Karpas-422 (cell line): ENCODE measurements at places on chromosomes 4 and X. TPM values are rescaled to one million over a fixed set of nuclear protein-coding genes. Genes with fewer than 3 reads are reported as not detected.
A peak's percentile ranks its signal among the peaks of the same experiment; 100 is the strongest.

DNA sequence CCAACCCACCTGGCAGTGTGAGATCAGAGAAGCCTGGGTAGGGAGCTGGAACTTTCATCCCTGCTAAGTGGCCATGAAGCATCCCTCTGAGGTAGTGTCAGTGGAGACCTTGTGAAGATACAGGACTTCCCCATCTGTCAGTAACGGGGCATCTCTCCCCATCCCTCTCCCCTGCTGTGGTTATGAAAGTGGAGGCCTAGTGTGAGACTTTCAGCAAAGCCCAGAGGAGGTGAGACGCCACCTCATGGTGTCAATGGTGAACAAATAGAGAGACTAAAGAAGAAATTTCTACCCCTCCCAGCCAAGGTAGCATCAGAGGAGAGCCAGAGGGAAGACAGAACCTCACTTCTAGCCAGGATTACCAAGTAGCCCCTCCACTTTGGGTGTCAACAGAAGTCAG is 150.2 kb downstream of the VEGFC start:
- no peaks in the 10 kb centered on the region for H3K36me3 ChIP-seq
- no peak overlapping the region for H3K27ac ChIP-seq
- no peak for DNase-seq

DNA sequence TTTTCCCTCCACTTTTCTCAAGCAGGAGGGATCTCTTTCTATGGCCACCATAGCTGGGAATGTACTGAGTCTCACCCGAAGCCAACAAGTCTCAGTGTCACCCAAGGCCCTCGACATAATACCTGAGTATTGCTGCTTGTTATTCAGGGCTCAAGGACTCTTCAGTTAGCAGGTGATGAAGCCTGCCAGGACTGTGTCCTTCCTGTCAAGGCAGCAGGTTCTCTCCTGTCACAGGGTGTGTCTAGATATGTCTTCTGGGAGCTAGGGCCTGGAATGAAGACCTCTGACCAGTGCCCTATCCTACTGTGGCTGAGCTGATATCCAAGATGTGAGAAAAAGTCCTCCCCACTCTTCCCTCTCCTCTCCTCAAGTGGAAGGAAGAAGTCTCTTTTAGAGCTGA is 391.0 kb upstream of the DIPK2B start:
- no peaks in the 10 kb centered on the region for H3K4me1 ChIP-seq
- no peak for DNase-seq
- no peaks in the 10 kb centered on the region for H3K27me3 ChIP-seq
- H3K36me3 ChIP-seq, result no peaks in the 10 kb centered on the region

- H3K36me3 ChIP-seq, result no peaks in the 10 kb centered on the region
- DNase-seq, result no peak
- no peaks in the 10 kb centered on the region for H3K27me3 ChIP-seq
- H3K27ac ChIP-seq, result no peak overlapping the region
Measured at GRCh38 chr4:3313139-3313538, 20.3 kb downstream of the RGS12 start.

GRCh38 chr4:141339391-141339790 is 118.7 kb downstream of the ZNF330 start:
- H3K27me3 ChIP-seq, result no peaks in the 10 kb centered on the region
- no peaks in the 10 kb centered on the region for H3K36me3 ChIP-seq
- no peak overlapping the region for H3K4me3 ChIP-seq
- no peaks in the 10 kb centered on the region for H3K4me1 ChIP-seq

GRCh38 chr4:5096261-5096660 is 45.0 kb downstream of the STK32B start:
- no peaks in the 10 kb centered on the region for H3K27me3 ChIP-seq
- H3K4me3 ChIP-seq, result no peak overlapping the region
- no peak overlapping the region for H3K27ac ChIP-seq
- no peaks in the 10 kb centered on the region for H3K4me1 ChIP-seq
- H3K36me3 ChIP-seq, result no peaks in the 10 kb centered on the region

- no peak for DNase-seq
- no peak overlapping the region for H3K27ac ChIP-seq
- no peaks in the 10 kb centered on the region for H3K4me1 ChIP-seq
- H3K27me3 ChIP-seq, result no peaks in the 10 kb centered on the region; the same call in 1 of the 2 replicates
- H3K36me3 ChIP-seq, result no peaks in the 10 kb centered on the region
- no peak overlapping the region for H3K4me3 ChIP-seq
Measured at GRCh38 chr4:47432749-47433148, 30.8 kb downstream of the COMMD8 start.

GRCh38 chrX:12975991-12976558 is 1.2 kb downstream of the TMSB4X start:
- peak overlapping the region; percentile 88 for H3K27ac ChIP-seq
- H3K36me3 ChIP-seq, result peaks cover 10% of the 10 kb centered on the region; the same call in 1 of the 2 replicates
- H3K4me3 ChIP-seq, result peak overlapping the region; percentile 89
- DNase-seq, result peak; percentile 86
- no peaks in the 10 kb centered on the region for H3K27me3 ChIP-seq

GRCh38 chrX:77088233-77088632 is 359.0 kb upstream of the FGF16 start:
- H3K27me3 ChIP-seq, result no peaks in the 10 kb centered on the region
- H3K27ac ChIP-seq, result no peak overlapping the region
- no peaks in the 10 kb centered on the region for H3K36me3 ChIP-seq

The USP26 gene
- not detected in 2 replicates for total RNA-seq

DNA sequence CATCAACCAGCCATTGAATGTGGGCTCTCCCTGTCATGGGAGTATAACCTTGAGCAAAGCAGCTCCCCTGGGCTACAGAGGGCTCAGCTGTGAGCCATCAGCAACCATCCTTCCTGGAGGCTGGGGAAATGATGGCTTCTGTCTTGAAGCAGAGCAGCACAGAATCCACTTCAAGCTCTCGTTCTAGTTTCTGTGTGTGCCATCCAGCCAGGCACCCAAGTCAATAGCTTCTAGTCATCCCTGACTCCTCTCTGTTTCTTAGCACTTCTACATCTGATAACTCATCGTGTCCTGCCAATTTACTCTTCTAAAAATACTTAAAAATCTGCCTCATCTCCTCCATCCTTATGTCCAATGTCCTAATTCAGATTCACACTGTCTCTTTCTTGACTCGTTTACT is 42.2 kb upstream of the TSPAN5 start:
- no peaks in the 10 kb centered on the region for H3K4me1 ChIP-seq
- DNase-seq, result no peak
- no peak overlapping the region for H3K27ac ChIP-seq

The SUPT20HL2 gene
- total RNA-seq, result not detected in 2 replicates

DNA sequence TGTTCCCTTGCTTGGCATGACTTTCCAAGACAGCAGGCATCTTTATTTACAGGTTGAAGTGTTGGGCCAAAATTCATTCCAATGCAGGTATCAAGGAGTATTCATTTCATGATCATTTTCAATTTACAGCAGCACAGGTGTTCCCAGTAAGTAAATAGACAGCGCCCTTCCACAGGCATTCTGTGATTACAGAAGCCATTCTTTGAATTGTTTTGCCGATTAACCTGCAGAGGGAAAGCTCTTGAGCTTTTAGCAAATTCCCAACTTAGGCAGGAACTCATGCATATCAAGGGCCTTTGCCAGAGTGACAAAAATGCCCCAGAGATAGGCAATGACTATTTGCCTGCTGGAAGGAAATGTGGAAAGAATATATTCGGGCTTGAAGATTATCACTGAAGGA is 6.8 kb downstream of the TXK start:
- H3K27ac ChIP-seq, result no peak overlapping the region
- no peaks in the 10 kb centered on the region for H3K36me3 ChIP-seq
- no peaks in the 10 kb centered on the region for H3K27me3 ChIP-seq
- no peak for DNase-seq
